B cell (primary cell): ENCODE measurements at places on chromosomes 3 and 15. TPM values are rescaled to one million over a fixed set of nuclear protein-coding genes. Genes with fewer than 3 reads are reported as not detected.

DNA sequence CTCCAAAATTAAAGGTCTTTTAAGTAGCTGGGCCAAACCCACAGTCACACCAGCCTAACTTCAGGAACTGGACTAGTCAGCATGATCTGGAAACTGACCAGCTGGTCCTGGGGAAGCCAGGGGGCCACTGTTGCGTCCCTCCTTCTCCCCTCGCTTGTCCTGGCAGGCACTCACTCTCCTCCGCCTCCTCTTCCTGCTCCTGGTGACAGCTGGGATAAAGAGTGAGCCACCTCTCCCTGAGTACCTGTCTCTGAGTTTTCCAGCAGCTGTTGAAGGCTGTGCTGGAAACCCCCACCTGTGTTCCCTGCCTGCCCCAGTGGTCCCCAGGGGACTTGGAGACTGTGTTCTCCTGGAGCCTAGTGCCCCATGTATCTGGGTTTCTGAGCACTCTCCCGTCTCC is 56.0 kb downstream of the FGD5 start:
- no peak for DNase-seq

DNA sequence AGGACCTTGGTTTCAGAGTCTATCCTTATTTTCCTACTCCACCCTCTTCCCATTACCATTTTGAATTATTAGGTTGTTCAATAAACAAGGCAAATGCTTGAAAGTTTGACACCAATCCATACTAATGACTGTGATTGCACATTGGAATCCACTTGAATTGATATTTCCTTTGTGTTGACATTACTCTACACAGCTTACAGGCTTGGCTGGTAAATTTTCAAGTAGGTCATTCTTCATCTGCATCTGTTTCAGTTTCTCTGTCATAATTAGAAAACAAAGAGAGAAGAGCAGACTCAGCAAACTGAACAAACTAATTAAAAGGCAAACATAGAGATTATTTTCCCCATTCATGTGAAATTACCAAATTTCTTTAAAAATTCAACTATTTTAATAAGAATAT is 732.9 kb upstream of the BCHE start:
- DNase-seq, result no peak

GRCh38 chr3:185361920-185362319 is 1.0 kb upstream of the MAP3K13 start:
- DNase-seq, result no peak

Gene SCG3
- not detected in 2 replicates for total RNA-seq

Gene TSEN2
- total RNA-seq, result 17.6 and 17.9 TPM in 2 replicates

Gene FAM107A
- not detected in 2 replicates for total RNA-seq

Gene LRRC15
- total RNA-seq, result not detected in 2 replicates
